Hematopoietic multipotent progenitor cell treated with erythropoietin and hydrocortisone succinate and interleukin-3 and kit ligand, for 15 days (in vitro differentiated cells): ENCODE measurements at places on chromosomes 7 and 10.

DNA sequence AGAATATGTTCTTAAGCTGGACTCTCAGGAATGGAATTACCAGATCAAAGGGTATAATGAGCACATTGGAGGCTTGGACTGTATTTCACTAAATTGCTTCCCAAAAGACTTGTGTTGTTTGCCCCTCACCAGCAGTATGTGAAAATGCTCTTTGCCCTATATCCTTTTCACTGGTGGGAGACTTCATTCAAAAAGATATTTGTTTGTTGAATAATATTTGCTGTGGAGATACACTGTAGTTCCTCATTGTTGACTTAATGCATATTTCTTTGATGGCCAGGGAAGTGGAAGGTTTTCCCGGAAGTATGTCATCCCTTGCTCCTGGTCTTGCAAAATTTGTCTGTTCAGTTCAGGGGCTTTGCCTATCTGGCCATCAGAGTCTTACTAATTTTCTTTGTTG lies 19.4 kb downstream of the GSTO2 start:
- DNase-seq = no peak

GRCh38 chr10:63915240-63915639 lies 394.0 kb downstream of the REEP3 start:
- DNase-seq = no peak

GRCh38 chr10:122671355-122671754 lies 28.3 kb downstream of the C10orf120 start:
- DNase-seq = no peak

GRCh38 chr7:50306494-50307367 lies 2.2 kb downstream of the IKZF1 start:
- DNase-seq = peak; percentile 42

DNA sequence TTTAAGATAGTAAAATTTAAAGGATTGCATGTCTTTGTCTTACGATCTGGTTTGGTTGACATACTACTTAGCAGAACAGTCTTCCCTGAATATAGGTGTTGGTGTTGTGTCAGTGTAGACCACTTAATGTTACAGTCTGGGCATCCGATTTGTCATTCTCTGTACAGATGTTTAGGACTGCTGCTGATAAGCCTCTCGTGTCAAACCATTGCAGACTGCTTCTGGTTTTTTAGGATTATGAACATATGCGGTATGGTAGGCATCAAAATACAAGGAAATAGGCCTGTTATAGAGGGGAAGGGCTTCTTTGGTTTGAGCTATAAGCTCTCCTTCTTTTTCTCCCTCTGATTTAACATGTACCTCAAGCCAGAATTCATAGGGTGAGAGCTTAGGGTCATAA lies 7.4 kb downstream of the CYP3A43 start:
- peak; percentile 94 for DNase-seq

- DNase-seq = no peak
These were observed 324.1 kb upstream of the NPSR1 start for GRCh38 chr7:34333925-34334324.

DNA sequence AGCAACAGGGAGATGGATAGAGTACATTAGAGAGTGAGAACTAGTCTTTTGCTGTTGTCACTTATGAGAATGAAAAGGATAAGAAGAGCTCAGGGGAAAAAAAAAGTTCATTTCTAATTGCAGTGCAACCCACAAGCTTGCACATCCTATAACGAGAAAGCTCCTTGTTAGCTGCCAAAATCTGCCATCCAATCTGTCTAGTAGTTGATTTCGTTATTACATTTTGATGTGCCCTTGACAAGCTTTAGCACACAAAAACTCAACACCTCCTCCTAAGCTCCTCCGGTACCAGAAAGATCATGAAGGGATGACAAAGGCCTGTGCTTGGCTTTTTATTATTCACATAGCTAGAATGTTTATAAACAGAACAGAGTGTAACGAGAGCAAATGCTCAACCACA lies 519.4 kb downstream of the SUGCT start:
- no peak for DNase-seq

GRCh38 chr7:149209518-149210269 lies 14.3 kb downstream of the ZNF282 start:
- DNase-seq = peak; percentile 37

GRCh38 chr10:9147475-9147874 lies 1093.0 kb downstream of the GATA3 start:
- no peak for DNase-seq

DNA sequence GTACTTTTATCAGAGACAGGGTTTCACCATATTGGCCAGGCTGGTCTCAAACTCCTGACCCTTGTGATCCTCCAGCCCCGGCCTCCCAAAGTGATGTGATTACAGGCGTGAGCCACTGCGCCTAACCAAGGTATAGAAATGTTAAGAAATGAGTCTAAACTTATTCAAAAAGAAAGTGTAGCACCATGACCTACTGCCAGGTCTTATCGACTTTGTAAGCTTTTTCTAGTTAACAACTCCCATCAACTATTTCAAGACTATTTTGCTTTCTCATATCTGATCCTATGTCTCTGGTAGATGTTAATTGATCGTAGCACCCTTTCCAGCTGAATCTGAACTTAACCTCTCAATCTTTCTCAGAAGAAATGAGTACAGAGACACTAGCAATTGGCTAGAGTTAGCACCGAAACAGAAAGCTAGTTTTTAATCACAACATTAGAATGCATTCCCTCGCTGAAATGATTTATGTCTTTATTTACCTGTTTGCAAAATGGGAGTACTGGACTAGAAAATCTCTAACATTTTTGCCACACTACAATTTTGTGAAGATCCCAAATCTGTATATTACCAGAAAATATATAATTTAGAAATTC lies 114.0 kb upstream of the HGF start:
- no peak for DNase-seq

DNA sequence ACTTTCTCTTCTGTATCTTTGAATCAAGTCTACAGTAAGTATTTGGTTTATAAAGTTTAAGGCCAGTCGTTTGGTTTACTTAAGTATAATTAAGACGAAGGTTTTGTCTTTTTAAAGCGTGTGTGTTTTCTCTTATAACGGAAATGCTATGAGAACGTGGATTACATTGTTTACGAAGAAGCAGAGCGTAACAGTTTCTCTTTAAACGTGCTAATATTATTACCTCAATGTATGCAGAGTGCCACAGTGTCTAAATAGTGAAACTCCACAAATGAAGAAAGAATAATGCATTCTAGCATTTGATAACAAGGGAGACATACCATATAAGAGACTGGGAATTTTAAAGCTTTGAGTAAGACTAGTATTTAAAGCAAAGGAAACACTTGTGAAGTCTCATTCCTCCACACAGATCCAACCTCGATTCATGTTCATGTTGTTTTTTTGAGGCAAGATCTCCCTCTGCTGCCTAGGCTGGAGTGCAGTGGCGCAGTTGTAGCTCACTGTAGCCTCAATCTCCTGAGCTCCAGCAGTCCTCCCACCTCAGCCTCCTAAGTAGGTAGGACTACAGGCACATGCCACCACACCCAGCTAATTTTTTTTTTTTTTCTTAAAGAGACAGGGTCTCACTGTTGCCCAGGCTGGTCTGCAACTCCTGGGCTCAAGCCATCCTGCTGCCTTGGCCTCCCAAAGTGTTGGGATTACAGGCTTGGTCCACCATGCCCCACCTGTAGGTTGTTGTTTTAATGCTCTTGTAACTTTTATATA lies 75.1 kb downstream of the ANKRD61 start:
- DNase-seq = peak; percentile 82

- DNase-seq = no peak
These were observed 20.9 kb downstream of the TEX36 start for GRCh38 chr10:125661941-125662515.

GRCh38 chr7:94529516-94529915 lies 19.9 kb downstream of the CASD1 start:
- no peak for DNase-seq
